ENCODE measurements at places on chromosomes 16 and 17. TPM values are rescaled to one million over a fixed set of nuclear protein-coding genes. Genes with fewer than 3 reads are reported as not detected.
A peak's percentile ranks its signal among the peaks of the same experiment; 100 is the strongest.

DNA sequence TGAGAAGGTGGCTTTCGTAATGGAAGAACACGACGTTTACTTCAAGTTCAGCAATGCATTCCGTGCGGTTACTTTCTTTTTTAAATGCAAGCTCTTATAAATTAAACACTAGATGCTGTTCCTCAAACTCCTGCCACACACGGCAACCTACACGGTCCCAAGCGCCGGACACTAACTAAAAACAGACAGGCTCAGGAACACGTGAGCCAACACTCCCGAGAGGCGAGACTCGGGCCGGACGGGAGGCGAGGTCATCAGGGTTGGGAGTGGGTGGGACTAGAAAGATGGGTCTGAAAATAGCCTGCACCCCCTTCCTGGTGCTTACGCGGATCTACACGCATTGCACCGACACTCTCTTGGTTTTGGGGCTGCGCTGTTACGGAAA lies 6.4 kb downstream of the CLCN7 start:
- DNase-seq: no peak

- no peak for DNase-seq
These were observed 51.8 kb downstream of the SYT17 start for GRCh38 chr16:19219836-19220235.

- DNase-seq: no peak
These were observed 17.2 kb downstream of the ADAM11 start for GRCh38 chr17:44775838-44776621.

JMJD8 gene
- 49.3 TPM for polyA plus RNA-seq

SEPTIN12 gene
- polyA plus RNA-seq: 2.5 TPM

- DNase-seq: no peak
These were observed 28.8 kb upstream of the RNF43 start for GRCh38 chr17:58446086-58446485.

GRCh38 chr17:73281928-73282327 lies 20.2 kb upstream of the CPSF4L start:
- DNase-seq: no peak

GRCh38 chr16:49194537-49195236 lies 87.0 kb downstream of the CBLN1 start:
- DNase-seq: no peak

- DNase-seq: no peak
These were observed 33.8 kb downstream of the SLC47A1 start for GRCh38 chr17:19567216-19568015.

- peak; percentile 93 for DNase-seq
These were observed 1.1 kb downstream of the VAT1 start for GRCh38 chr17:43020789-43021740.

MLKL gene
- 8.4 TPM for polyA plus RNA-seq

GRCh38 chr16:53207810-53208752 lies 153.3 kb downstream of the CHD9 start:
- no peak for DNase-seq

Data from sigmoid colon (tissue), 7 donors.